Right atrium auricular region (tissue), 2 donors: ENCODE measurements at places on chromosomes 1 and 21. TPM values are rescaled to one million over a fixed set of nuclear protein-coding genes. Genes with fewer than 3 reads are reported as not detected.
A peak's percentile ranks its signal among the peaks of the same experiment; 100 is the strongest.

DNA sequence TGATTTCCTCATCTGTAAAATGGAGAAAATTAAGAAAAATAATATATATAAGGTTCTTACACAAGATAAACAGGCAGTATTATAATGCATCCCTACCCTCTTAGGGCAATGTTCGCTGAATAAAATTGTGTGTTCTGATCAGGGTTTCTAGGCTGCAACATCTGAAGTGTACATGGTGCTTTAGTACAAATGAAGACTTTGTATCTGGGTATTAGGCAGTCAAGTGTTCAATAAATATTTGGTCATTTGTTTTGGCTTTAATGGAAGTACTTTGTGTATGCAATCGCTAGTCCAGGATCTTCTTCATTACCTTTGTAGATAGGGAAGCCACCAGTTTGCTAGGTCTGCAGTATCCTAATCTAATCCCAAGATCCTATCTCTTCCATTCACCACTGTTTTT lies 28.1 kb downstream of the DNASE2B start:
- H3K4me1 ChIP-seq = no peaks in the 10 kb centered on the region
- H3K4me3 ChIP-seq = no peak overlapping the region
- no peaks in the 10 kb centered on the region for H3K27me3 ChIP-seq
- DNase-seq = no peak

DNA sequence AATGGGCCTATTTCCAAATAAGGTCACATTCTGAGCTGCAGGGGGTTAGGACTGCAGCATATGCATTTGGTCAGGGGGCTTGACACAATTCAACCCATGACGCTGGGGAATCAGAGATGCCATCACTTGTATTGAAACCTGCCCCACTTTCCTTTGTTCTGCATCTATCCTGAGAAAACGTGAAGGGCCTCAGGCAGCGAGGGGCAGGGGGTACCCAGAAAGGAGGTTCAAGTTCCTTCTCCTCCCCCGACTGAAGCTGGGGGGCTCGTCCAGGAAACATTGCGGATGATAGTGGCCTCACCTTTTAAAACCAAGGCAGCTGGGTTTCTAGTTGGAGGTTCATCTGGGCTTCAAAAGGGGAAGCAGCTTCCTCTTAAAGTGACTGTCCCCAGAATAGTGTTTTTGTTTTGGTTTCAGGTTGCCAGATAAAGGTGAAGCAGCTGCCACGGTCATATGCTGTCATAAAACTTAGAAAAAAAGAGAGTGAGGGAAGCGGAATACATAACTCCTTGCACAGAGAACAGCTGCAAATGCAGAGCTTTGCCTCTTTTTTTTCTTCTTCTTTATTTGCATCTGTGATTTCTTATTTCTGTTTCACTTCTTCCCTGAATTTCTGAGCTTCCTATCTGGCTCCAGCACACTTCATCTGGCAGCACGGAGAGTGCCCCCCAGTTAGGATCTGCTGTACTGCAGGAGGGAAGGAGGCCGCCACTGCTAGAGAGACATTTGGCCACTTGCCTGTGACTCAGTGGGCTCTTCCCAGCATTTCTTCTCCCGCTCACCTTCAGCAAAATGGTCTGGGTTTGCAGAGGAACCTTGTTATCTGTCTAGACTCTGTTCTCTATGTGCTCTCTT lies 142.0 kb downstream of the AJAP1 start:
- no peaks in the 10 kb centered on the region for H3K36me3 ChIP-seq
- no peaks in the 10 kb centered on the region for H3K27me3 ChIP-seq
- no peak overlapping the region for H3K27ac ChIP-seq
- no peaks in the 10 kb centered on the region for H3K4me1 ChIP-seq
- no peak for DNase-seq

GRCh38 chr1:219587801-219588561 lies 24.9 kb downstream of the ZC3H11B start:
- no peaks in the 10 kb centered on the region for H3K4me1 ChIP-seq
- H3K36me3 ChIP-seq = no peaks in the 10 kb centered on the region
- no peak for DNase-seq
- H3K27ac ChIP-seq = no peak overlapping the region

Gene FLG2
- total RNA-seq = not detected

Gene CD1E
- total RNA-seq = 0.39 TPM

- H3K27me3 ChIP-seq = no peaks in the 10 kb centered on the region
- no peaks in the 10 kb centered on the region for H3K36me3 ChIP-seq
- no peaks in the 10 kb centered on the region for H3K4me1 ChIP-seq
- peak overlapping the region; percentile 51 for H3K27ac ChIP-seq
- no peak overlapping the region for H3K4me3 ChIP-seq
- no peak for DNase-seq
Measured at GRCh38 chr1:208184966-208185654, 59.1 kb downstream of the PLXNA2 start.

DNA sequence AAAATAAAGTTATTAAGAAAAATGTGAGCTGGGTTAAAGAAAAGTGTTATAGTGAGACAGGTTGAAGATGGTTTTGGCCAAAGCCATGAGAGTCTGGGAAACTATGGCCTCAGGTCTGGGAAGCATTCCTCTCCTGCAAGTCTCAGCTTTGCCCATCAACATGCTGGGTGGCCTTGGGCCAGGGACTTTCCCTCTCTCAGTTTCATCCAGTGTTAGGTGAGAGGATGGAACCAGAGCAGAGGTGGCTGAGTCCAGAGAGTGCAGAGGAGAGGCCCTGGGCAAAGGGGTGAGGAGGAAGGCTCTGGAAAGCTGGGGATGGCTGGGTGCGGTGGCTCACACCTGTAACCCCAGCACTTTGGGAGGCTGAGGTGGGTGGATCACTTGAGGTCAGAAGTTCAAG lies 10.5 kb downstream of the PADI2 start:
- H3K4me3 ChIP-seq = no peak overlapping the region
- no peaks in the 10 kb centered on the region for H3K4me1 ChIP-seq
- H3K36me3 ChIP-seq = no peaks in the 10 kb centered on the region
- H3K27ac ChIP-seq = no peak overlapping the region
